ENCODE measurements at places on chromosomes 1 and 21. TPM values are rescaled to one million over a fixed set of nuclear protein-coding genes. Genes with fewer than 3 reads are reported as not detected.
A peak's percentile ranks its signal among the peaks of the same experiment; 100 is the strongest.

DNA sequence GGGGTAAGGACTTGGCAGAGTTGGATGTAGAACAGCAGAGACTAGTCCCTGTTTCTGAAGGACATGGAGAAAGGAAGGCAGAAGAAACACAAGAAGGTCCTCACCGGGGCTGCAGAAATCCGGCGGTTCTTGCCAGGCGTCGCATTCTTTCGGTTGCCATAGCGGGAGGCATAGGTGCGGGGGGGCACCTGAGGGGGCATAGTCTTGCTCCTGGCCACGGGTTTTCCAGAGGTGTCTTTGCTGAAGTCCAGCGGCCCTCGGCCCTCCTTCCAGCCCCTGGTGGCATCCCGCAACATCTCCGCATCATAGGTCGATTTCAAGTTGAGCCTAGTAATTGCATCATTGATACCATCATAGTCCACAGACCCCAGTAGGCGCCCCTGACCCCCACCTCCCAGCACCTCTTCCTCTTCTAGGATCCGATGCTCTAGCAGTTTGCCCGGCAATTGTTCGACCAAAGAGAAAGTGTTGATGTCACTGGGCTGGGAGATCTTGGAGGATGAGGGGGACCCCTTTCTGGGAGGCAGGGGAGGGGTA, 25.8 kb downstream of the PIK3C2B start:
- no peak for DNase-seq

DNA sequence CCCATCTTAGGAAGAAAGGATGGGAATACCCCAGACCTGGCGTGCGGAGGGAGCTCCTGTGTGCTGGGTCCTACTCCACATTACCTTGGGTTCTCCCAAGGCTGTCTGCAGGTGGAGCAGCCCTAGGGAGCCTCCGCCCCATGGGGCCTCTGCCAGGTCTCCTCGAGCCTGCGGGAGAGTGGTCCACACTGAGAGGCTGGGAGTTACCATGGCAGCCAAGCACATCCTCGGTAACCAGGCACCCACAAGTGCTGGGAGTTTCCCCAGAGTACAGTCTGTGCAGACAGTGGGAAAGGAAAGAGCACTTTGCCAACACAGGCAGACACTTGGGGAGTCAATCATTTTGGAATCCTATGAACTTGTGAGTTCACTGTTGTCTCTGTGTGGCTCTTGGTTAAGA, 249.4 kb downstream of the DYRK1A start:
- DNase-seq: no peak

TNNT2 gene
- total RNA-seq: 82.7 TPM

DNA sequence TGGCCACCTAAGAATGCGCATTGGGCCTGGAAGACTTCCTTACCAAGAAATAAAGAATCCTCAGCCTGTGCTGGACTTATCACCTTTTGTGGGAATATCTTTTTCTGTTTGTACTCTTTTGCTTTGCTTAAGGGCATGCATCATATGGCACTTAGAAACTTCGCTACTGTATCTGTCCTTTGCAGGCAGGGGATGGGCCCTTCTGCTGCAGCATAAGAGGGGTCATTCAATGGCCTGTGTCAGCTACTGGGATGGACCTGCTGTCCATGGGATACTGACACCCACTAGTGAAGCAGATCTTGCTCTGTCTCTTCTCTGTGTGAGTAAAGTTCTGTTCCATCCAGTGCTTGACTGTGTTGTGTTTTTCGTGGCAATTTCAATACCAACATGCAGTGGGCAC, 239.0 kb upstream of the JUN start:
- DNase-seq: no peak

DNA sequence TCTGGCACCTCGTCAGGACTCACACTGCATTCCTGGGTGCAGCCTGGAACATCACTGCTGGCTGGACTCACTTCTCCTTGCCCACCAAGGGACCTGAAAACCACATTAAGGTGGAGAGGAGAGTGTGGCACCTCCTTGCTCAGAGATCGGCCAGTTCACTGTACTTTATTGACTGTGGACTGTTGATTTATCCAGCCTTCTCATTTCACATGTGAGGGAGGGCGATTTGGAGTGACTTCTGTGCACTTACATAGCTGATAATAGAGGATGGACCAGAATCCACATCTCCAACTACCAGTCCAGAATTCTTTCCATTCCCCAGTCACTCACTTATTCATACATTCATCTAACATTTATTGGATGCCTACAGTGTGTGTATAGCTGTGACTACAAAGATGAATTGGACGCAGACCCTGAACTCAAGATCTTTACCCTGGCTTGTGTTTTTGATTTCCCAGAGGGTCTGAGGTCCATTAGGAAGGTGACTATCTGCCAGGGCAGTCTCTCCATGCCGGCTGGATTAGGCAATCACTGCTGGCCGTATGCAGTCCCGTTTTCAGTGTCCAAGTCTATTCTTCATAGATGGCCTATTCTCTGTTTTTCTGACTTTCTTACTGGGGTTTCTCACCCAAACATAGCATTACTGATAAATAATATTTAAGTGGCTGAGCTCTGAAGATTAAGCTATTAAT, 233.5 kb upstream of the SGIP1 start:
- DNase-seq: peak; percentile 21

- no peak for DNase-seq
Observed at GRCh38 chr1:165927169-165927568, 99.8 kb downstream of the UCK2 start.

DNA sequence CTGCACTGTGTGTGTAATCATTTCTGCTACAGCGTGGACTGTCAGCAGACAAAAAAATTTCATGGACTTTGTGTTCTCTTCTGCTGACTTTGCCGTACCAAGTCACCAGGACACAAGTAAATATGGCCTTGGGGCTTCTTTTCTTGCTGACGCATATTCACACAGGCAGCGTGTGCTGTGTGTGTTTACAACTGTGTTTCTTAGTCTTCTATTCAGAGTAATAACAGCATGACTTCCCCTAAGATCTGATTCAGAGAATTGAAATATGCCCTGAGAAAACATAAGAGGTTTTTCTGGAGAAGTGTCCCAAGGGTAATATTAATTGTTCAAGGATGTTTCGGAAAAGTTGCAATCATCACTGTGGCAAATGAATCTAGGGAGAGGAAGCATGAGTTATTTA, 47.1 kb upstream of the DYNLT5 start:
- no peak for DNase-seq

GRCh38 chr1:110684491-110684890, 9.8 kb upstream of the KCNA3 start:
- no peak for DNase-seq

VCAM1 gene
- total RNA-seq: 5.1 TPM

ESPN gene
- total RNA-seq: 6.1 TPM

PPFIA4 gene
- 0.39 TPM for total RNA-seq

ANGPTL1 gene
- total RNA-seq: 40.8 TPM

TMEM125 gene
- 0.21 TPM for total RNA-seq

DNA sequence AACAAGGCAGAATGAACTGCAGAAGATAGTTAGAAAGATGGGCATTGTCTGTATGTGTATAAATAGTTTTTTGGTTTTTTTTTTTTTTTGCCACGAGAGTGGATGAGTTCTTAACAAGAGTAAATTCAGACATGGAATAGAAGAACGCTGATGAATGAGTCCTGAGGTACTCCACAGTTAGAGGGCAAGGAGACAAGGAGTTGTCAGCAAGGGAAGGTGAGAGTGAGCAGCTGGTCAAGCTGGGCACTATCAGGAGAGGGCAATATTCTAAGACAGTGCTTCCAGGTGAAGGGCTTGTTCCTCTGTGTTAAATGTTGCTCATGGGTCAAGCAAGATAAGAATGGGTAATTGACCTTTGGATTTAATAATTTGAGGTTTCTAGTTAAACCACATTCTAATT, 138.6 kb upstream of the FAM78B start:
- DNase-seq: no peak

DNA sequence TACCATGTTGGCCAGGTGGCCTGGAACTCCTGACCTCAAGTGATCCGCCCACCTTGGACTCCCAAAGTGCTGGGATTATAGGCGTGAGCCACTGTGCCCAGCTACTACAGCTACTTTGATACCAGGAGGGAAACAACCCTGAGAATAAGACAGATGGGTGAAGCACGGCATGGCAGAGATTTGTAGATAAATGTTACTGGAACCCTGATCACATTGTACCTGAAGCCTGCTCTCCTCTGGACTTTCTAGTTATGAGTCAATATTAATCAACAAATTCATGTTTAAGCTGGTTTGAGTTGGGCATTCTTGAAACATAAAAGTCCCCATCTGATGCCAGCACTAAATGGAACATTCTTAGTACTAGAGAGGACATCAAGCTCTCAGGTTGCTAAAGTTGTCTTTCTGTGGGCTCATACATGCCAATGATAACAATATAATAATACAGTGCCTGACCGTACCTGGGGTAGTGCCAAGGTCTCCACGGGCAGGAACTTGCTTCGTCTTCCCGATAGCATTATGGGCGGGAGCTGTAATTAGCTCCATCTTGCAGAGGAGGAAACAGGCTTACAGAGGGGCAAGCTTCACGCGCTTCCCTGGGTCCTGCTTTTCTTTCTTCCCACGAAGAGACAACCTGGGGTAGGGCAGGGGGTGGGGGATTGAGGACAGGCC, 30.7 kb upstream of the SLC19A1 start:
- peak; percentile 20 for DNase-seq

GRCh38 chr1:63537940-63538339, 14.6 kb downstream of the EFCAB7 start:
- DNase-seq: no peak

MNDA gene
- total RNA-seq: 3.6 TPM

GRCh38 chr1:83682132-83682531, 316.8 kb downstream of the TTLL7 start:
- DNase-seq: no peak

LCE1E gene
- total RNA-seq: not detected

DNA sequence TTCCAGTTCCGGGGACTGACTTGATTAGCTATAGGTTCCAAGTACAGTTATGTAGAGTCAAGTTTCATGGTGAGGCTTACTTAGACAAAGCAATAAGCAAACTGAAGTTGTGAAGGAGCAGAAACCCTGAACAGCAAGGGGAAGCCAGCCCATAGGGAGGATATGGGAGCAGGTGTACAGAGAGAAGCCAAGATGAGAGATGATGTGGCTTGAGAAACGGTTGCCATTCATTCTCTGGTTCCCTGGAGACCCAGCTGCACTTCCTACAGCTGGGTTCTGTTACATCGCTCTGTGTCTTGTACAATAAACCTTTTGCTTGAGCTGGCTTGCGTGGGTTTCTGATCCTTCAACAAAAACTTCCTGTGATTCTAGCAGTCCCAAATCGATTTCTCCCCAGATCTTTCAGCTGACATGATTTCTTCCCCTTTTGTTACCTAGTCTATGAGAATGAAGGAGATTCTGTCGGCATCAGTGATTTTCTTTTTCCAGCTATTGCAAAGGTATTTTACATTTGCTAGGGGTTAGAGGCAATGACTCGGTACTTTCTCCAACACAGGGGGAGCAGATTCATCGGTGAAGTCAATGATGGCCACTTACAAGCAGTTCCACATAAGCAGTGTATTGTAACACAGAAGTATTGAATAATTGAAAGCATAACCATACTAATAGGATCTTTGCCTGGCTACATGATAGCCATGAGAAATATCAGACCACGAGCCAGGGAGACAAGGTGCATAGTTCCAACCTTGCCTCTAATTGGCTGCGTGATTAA, 67.3 kb downstream of the URB2 start:
- no peak for DNase-seq

DNA sequence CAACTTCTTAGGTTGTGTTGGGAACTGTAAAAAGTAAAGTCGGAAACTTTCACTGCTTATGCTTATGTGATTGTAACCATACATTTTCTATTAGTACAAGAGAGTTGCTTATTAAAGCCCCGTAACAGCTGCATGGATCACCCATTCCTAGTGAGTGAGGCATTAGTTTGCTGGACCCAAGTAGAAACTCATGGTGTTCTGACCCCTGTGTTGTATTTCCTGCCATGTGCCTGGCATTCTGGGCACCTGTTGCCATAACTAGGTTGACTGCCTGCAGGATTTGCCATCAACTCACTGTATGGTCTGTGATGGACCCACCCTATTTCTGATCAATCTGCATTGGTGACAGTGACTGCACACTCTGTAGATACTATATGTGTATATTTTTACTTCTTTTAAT, 173.0 kb downstream of the PGBD5 start:
- DNase-seq: no peak

MATN1 gene
- total RNA-seq: not detected

DNA sequence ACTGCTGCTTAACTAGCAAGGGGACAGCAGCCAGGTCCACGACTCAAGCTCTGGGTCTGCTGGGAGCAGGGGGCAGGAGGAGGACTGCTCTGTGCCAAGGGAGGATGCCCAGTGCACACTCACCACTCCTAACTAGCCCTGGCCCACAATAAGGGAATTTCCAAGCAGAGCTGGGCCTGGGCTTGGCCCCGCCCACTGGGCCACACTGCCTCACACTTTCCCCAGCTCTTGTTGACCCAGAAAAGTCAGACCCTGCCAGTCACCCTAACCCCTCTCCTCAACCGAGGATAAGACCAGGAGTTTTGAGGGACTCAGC, 18.7 kb downstream of the SLC9A1 start:
- no peak for DNase-seq

CLCA1 gene
- not detected for total RNA-seq

DNA sequence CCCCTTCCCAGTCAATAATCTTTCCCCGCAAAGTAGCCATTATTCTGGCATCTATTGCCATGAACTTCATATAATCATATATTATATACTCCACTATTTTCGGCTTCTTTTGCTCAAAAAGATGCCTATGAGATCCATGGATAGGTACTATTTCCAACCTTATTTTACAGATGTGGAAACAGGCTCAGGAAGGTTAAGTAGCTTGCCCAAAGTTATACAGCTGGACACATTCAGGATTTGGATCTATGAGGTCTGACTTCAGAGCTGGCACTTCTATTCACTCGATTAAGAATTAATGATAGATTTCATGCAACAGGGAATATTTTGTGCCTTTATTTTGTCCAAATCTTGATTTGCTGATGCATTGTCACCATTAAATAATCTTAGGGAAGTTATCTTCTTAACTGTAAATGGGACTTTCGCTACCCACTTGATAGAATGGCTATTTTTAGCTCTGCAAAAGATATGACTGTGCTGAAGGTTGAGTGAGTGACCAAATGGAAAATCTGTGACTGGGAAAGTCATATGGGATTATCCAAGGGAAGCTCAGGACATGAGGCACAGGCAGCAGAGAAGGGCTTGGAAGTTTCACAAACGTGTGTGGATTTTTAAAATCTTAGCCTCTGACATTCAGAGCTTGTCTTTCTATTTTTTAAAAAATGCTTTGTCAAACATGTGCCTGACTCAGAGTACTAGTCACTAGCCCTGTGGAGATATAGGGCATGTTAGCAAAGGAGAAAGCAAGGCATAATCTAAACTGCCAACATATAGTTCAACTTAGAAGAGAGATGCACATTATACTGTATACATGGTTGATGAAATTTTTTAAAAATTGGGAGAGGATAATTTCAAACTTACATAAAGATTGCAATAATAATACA, 36.5 kb downstream of the GIPC2 start:
- no peak for DNase-seq

OR14K1 gene
- not detected for total RNA-seq

- DNase-seq: no peak
Observed at GRCh38 chr1:193142409-193142808, 20.6 kb downstream of the CDC73 start.

DNA sequence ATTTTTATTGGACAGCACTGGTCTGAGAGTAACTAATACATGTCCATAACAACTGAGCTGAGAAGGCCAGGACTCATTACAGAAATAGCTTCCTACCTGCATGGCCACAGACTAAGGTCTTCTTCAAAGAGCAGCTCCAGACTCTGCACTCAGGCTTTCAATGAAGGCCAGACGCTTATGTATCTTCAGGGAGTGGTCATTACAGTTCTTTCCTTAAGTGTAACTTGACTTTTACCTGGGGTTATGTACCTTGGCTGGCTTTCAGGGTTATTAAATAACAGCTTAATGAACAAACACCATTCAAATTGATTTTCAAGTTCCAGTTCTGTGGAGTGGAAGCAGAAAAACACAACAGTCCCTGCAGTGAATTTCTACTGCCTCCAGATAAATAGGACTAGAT, 23.8 kb upstream of the SLC22A15 start:
- DNase-seq: no peak

Measured in tibial nerve (tissue), 4 donors.